ENCODE measurements at places on chromosomes 3 and 15.

DNA sequence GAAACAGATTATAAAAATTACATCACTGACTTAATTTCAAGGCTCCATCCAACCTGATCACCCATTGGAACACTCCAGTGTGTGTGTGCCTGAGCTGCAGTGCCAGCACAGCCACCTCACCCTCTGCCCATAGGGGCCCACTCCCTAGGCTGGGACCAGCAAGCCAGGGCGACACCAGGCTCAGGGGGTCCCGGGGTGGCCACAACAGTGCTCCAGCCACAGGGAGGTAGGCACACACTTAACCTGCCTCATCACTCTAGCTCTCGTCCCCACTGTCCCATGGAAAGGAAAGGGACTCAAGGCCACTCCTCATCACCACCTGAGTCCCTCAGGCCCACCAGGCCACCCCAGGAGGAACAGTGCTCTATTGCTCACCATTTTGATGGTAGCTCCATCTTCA, 24.9 kb downstream of the ZXDC start:
- DNase-seq: no peak

DNA sequence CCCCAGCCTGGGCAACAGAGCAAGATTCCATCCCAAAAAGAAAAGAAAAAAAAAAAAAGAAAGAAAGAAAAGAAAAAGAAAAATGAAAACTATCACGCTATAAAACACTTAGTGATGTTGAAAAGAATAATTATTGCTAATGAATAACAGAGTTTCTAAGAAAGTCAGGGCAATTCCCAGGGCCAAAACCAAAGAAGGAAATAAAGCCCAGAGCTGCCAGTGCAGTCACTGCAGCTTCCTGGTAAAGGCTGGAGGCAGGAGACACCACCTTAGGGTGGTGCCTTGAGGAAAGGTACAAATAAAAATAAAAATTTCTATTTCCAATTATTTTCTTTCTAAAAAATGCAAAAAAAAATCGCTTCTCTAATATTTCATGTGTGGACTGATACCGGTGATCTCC, 19.7 kb upstream of the UACA start:
- DNase-seq: no peak

GRCh38 chr3:64884536-64884935, 196.7 kb upstream of the ADAMTS9 start:
- no peak for DNase-seq

- no peak for DNase-seq
These were observed 152.3 kb downstream of the IGF1R start for GRCh38 chr15:98800437-98801233.

GRCh38 chr15:56804938-56805337, 71.6 kb upstream of the ZNF280D start:
- no peak for DNase-seq
